ENCODE measurements at places on chromosomes 16 and 17.
A peak's percentile ranks its signal among the peaks of the same experiment; 100 is the strongest.

DNA sequence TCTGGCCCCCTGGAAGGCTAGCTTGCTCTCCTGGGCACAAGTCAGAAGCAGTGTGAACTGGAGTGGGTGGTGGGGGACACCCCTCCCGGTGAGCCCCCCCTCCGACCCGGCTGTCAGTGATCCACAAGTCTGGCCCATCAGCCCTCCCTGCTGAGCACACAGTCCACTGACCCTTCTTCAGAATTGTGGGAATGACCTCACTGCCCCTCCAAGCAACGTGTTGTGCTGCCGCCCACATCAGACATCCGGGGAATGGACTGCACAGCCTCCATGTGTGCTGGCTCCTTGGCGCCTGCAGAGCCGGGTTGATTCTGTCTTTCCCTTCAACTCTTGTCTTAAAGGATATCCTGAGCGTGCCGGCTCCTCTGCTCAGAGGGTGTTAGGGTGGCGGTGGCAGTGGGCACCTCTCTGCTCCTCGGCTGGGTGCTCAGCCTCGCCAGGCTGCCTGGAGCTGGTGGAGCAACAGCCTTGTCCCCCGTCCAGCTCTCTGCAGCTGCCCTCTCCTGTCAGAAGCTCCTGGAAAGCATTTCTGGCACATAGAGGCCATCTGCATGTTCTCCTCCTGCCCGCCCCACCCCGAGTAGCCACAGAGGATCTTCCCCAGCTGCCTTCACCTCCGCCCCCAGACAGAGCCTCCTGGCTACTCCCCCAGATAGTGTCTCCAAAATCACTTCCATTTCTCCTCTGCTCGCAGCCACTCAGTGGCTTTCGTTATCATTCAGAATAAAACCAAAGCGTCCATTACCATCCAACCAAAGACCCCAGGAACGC, 19.8 kb downstream of the NPTX1 start:
- DNase-seq: no peak

- no peak for DNase-seq
Measured at GRCh38 chr16:8047736-8048135, 542.6 kb downstream of the TMEM114 start.

GRCh38 chr17:44672479-44673093, 16.3 kb downstream of the MEIOC start:
- DNase-seq: no peak

GRCh38 chr17:44912763-44913544, 2.3 kb downstream of the GFAP start:
- no peak for DNase-seq

DNA sequence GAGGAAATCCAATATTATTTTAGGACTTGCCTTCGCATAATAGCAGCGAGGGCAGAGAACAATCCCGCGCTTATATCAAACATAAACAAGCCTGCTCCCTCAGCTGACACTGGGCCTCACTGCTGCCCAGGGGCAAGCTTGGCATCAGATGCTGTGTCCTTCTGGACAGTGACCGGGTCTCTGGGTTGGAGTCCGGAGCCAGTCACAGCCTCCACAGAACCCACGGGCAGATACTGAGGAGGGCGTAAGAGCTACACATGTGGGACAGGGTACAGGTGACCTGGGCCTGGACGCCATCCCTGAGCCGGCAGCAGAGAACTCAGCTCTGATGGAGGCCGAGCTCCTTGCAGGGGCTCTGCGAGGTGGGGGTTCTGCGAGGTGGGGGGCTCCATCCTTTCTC, 14.7 kb upstream of the ZNF469 start:
- DNase-seq: no peak

GRCh38 chr17:77160875-77161530, 20.2 kb downstream of the SEC14L1 start:
- DNase-seq: no peak

GRCh38 chr16:15948532-15949209, 745 bp upstream of the ABCC1 start:
- DNase-seq: no peak

GRCh38 chr17:10328206-10328605, 44.6 kb downstream of the MYH13 start:
- no peak for DNase-seq

GRCh38 chr17:75654176-75654575, 12.8 kb downstream of the RECQL5 start:
- DNase-seq: no peak

- no peak for DNase-seq
Measured at GRCh38 chr17:4658478-4659305, 17.2 kb upstream of the ALOX15 start.

DNA sequence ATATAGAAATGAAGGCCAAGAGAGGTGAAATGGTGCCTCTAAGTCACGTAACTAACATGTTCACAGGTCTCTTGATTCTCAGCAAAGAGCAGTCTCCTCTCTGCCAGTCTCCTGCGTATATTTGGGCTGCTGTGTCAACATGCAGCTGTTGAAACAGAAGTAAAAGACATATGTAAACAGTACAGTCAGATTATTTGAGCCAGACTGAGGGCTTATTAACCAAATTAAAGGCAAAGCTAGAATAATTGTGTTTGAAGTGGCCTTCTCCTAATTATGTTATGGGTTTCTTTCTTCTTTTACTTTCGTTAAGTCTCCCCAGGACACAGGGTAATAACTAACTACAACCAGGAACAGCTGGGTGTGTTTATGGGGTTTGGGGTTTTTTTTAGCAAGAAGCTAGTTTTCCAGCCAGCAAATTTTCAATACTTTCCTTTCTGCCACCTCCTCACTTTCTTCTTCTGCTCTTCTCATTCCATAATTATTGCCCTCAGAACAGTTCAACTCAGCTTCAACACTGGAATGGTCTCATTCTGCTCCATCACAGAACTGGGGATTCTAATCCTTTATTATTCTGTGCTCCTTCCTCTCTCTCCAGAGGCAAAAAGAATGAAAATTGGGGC, 18.4 kb downstream of the G6PC1 start:
- no peak for DNase-seq

GRCh38 chr17:3892095-3892998, 506 bp downstream of the CAMKK1 start:
- peak; percentile 59 for DNase-seq

DNA sequence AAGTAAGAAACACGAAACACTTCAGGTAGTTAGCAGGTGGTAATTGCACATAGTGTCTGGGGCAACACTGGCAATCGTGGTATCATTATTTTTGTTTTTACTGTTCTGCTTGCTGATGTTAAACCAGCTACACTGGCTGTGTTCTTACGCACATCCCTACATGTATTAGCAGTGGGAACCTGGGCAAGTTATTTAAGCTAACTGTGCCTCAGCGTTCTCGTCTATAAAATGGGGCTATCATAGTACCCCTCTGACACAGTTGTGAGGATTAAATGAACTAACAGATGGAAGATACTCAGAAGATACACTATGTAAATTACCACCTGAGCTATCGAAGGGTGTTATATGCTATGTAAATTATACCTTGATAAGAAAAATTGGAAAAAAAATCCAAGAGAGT, 117.4 kb downstream of the SNX29 start:
- no peak for DNase-seq

DNA sequence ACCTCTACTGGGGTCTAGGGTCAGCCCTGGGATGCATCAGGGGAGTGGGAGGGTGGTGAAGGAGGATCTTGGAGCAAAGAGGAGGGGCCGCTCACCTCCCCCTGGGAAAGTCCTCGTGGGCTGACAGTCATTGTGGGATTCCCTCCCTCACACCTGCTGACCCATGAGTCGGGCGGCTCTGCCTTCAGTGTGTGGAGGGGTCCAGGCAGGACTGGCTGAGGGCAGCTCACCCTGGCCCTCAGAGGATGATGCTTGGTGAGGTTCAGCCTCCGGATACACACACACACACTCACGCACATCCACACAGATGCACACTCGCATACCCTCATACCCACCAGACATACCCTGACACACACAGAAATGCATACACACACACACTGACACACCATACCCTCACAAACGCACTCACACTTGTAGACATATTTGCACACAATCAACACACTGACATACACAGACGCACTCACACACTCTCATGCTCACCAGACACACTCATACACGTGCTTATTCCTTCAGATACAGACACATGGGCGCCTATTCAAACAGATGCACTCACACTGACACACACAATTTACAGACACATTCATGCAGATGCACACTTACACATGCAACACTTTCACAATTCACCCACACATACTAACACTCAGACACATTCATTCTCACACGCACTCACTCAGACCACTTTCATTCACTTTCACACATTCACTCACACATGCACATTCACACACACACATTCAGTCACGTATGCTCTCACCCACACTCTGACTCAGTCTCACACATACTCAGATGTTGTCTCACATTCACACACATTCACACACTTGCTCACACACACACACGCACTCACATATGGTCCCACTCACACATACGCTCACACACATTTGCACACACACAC, 105.1 kb upstream of the RPL38 start:
- no peak for DNase-seq

GRCh38 chr16:30027588-30028437, 3.3 kb downstream of the TLCD3B start:
- no peak for DNase-seq

DNA sequence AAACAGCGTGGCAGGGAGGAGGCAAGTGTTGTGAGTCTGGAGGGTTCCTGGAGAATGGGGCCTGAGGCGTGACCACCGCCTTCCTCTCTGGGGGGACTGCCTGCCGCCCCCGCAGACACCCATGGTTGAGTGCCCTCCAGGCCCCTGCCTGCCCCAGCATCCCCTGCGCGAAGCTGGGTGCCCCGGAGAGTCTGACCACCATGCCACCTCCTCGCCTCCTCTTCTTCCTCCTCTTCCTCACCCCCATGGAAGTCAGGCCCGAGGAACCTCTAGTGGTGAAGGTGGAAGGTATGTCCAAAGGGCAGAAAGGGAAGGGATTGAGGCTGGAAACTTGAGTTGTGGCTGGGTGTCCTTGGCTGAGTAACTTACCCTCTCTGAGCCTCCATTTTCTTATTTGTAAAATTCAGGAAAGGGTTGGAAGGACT, at the start of gene CD19:
Gene CD19 (plus strand): TSS at position 171 of the 425 bp plus-strand sequence. CDS start 30 bp downstream, at position 201.
- DNase-seq: no peak

- DNase-seq: no peak
Measured at GRCh38 chr17:75096082-75096625, 8.4 kb downstream of the SLC16A5 start.

GRCh38 chr16:15777533-15778203, 79.2 kb downstream of the MYH11 start:
- no peak for DNase-seq

Measured in thoracic aorta (tissue), 2 donors.